Left ventricle myocardium inferior (tissue), 1 donor: ENCODE measurements at places on chromosomes 16 and 17.

GRCh38 chr17:57689254-57689653 lies 55.8 kb downstream of the CCDC182 start:
- H3K4me3 ChIP-seq, result no peak overlapping the region
- no peaks in the 10 kb centered on the region for H3K36me3 ChIP-seq
- H3K27ac ChIP-seq, result no peak overlapping the region

GRCh38 chr17:60989846-60990245 lies 312.2 kb downstream of the BCAS3 start:
- no peaks in the 10 kb centered on the region for H3K4me1 ChIP-seq
- no peak for DNase-seq
- no peak overlapping the region for H3K27ac ChIP-seq
- no peak overlapping the region for H3K4me3 ChIP-seq
- H3K27me3 ChIP-seq, result no peaks in the 10 kb centered on the region

DNA sequence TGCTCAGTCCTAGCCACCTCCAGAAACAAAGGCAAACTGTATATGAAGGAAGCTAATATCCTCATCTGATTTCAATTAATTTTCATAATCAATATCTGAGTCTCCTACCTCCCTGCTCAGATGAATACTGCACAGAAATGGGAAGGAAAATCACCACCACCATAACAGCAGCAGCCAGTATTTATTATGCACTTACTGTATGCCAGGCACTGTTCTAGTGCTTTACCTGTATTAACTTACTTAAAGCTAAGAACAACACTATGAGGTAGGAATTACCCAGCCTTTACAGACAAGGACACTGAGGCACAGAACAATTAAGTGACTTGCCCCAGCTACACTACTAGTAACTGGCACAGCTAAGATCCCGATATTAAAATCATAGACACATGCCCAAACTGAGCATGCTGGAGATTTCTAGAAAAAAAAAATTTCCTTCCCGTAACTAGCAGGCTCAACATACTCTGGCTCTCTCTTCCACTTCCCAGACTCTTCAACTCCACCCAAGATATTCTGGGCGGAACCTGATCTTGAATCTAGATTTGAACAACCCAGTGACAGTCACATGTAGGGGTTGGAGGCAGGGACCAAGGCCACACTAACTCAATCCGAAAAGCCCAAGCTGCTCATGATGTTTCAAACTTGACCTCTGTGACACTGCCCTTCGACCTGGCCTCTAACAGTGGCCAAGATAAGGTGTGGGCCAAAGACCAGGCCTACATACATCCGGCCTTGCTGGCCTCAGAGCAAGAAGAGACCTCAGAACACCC lies 3.9 kb downstream of the TRIM25 start:
- no peak for DNase-seq
- H3K36me3 ChIP-seq, result peaks cover 40% of the 10 kb centered on the region
- peak overlapping the region; percentile 95 for H3K4me3 ChIP-seq
- H3K4me1 ChIP-seq, result peaks cover 68% of the 10 kb centered on the region
- H3K27ac ChIP-seq, result peak overlapping the region; percentile 96
- no peaks in the 10 kb centered on the region for H3K27me3 ChIP-seq

GRCh38 chr16:75244844-75245758 lies 6.3 kb downstream of the BCAR1 start:
- peaks cover 100% of the 10 kb centered on the region for H3K4me1 ChIP-seq
- H3K36me3 ChIP-seq, result peaks cover 29% of the 10 kb centered on the region
- no peaks in the 10 kb centered on the region for H3K27me3 ChIP-seq
- H3K4me3 ChIP-seq, result peak overlapping the region; percentile 51

DNA sequence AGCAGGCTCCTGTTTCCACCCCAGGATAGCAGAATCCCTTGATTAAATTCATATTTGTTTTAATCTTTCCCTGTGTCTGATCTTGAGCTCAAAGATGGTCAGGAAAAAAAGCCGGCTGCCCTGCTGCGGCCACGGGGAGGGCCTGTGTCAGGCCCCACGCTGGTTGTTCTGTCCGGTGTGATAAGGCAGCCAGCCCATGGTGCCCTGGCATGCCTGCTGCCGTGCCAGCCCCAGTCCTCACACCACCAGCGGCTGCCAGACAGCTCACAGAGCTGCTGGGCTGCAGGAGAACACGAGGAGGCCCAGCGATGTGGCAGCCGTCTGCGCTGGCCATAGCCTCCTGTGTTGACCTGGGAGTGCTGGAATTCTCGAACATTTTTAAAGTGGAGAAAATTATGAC lies 34.7 kb upstream of the BRD7 start:
- H3K27me3 ChIP-seq, result peaks cover 7% of the 10 kb centered on the region
- H3K36me3 ChIP-seq, result no peaks in the 10 kb centered on the region
- DNase-seq, result peak; percentile 46
- no peak overlapping the region for H3K27ac ChIP-seq
- H3K4me1 ChIP-seq, result no peaks in the 10 kb centered on the region
- H3K4me3 ChIP-seq, result no peak overlapping the region

GRCh38 chr17:13575922-13576419 lies 25.8 kb downstream of the HS3ST3A1 start:
- no peak overlapping the region for H3K4me3 ChIP-seq
- H3K36me3 ChIP-seq, result no peaks in the 10 kb centered on the region
- no peak for DNase-seq
- no peaks in the 10 kb centered on the region for H3K4me1 ChIP-seq

DNA sequence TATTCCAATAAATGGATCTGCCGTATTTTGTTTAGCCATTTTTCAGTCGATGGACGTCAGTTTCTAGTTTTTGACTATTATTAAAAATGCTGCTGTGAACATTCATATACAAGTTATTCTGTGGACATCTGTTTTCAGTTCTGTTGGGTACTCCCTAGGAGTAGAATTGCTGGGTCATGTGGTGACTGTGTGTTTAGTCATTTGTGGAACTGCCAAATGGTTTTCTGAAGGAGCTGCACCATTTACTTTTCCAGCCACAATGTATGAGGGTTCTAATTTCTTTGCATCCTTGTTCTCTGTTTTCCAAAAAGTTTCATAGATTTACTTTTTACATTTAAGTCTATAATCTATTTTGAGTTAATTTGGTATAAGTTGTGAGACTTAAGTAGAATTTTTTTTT lies 29.5 kb downstream of the CYLD start:
- H3K4me1 ChIP-seq, result no peaks in the 10 kb centered on the region
- no peak overlapping the region for H3K27ac ChIP-seq
- no peaks in the 10 kb centered on the region for H3K27me3 ChIP-seq

DNA sequence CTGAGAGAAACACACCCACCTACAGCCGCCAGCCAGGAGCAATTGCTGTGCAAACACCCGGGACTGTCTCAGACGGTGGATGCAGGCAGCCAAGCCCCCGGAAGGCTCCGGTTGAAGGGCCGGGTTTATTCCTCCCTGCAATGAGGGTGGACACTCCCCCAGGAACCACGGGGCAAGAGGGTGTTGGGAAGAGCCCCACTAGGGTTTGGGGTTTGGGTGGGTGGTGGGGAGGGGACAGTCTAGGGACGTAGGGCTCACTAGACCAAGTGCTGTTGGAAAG lies 19.2 kb downstream of the JPH3 start:
- DNase-seq, result no peak
- no peak overlapping the region for H3K27ac ChIP-seq
- peaks cover 89% of the 10 kb centered on the region for H3K27me3 ChIP-seq
- no peaks in the 10 kb centered on the region for H3K4me1 ChIP-seq
- H3K36me3 ChIP-seq, result no peaks in the 10 kb centered on the region

DNA sequence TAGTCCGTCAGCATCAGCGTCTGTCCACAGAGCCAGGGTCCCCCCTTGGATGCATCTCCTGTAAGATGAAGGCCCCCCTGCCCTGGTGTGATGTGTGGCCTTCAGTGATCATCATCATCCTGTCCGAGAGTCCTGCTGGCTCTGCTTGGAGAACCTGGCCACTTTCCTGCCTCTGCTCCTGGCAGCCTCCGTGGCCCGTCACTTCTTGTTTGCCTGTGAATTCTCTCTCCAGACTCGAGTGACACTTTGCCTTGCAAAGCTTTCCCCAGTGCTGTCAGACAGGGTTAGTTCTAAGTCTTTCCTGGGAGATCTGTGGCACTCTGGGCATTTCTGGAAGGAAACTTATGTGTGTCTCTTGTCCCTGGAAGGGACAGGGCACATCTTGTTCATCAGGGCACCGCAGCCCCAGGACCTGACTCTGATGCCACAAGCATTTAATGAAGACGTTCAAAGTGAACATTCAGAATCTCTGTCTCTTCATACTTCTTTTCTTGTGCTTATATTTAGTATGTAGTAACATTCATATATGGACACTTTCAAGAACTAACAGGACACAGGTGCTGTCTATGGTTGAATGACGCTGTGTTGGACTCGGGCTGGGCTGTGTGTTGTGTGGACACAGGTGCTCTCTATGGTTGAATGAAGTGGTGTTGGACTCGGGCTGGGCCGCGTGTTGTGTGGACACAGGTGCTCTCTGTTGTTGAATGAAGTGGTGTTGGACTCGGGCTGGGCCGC lies 68.5 kb downstream of the RPTOR start:
- H3K36me3 ChIP-seq, result no peaks in the 10 kb centered on the region
- H3K27ac ChIP-seq, result no peak overlapping the region
- H3K27me3 ChIP-seq, result no peaks in the 10 kb centered on the region
- H3K4me3 ChIP-seq, result no peak overlapping the region
- DNase-seq, result no peak

DNA sequence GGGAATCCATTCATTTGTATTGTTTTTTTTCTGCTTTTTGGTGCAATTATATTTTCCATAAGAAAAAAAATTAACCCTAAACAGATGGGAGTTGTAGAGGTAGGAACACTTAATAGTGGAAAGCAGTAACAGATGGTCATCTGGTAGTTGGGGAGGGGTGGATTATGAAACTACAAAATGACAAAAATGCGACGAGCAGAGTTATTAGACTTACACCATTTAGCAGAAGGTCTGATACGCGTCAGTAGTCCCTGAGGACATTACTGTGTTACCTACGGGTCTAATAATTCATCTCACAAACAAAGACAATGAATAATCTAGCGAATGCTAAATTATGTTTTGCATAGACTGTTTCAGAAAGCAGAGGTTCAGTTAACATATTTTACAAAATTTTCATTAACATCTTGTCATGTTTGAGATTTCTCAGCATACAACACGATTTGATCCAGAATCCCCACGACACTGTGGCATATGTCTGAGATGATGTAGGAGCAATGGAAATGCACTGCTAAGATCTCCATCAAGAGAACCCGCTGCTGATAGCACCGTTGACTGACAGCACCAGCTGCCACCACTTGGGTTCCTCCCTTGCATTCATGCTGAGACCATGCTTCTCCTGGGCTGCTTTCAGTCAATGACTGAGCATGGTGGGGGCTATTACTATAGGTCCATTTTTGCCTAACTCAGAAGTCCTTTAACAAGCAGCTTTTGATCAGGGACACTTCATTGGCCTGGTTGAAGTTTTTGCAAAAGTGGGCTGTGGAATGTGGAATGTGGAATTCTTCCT lies 182.2 kb upstream of the CPHXL start:
- H3K4me1 ChIP-seq, result no peaks in the 10 kb centered on the region
- DNase-seq, result no peak

- H3K27ac ChIP-seq, result peak overlapping the region; percentile 90
- peak overlapping the region; percentile 78 for H3K4me3 ChIP-seq
- H3K36me3 ChIP-seq, result no peaks in the 10 kb centered on the region
Measured at GRCh38 chr17:40320756-40321523, 12.0 kb downstream of the RARA start.

DNA sequence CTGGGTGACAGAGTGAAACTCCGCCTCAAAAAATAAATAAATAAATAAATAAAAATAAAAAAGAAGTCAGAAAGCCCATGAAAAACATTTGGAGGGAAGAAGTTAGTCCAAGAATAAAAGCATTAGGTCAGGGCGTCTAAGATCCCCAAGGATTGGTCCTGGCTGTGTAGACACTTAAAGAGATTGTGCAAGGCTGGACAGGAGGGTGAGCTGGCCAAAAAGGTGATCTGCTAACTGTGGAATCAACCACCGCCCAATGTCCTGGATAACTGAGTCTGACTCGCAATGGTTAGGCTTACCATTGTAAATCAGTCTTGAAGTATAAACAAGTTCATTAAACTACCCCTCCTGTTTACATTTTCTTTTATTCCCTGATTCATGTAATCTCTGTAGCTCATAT lies 8.8 kb upstream of the ABCA8 start:
- DNase-seq, result no peak
- no peaks in the 10 kb centered on the region for H3K36me3 ChIP-seq

- H3K4me3 ChIP-seq, result peak overlapping the region; percentile 65
- no peak overlapping the region for H3K27ac ChIP-seq
- DNase-seq, result no peak
- peaks cover 38% of the 10 kb centered on the region for H3K4me1 ChIP-seq
Measured at GRCh38 chr16:88633684-88634140, 4.7 kb upstream of the IL17C start.

GRCh38 chr16:83946781-83947566 lies 6.1 kb upstream of the OSGIN1 start:
- H3K4me3 ChIP-seq, result no peak overlapping the region
- H3K36me3 ChIP-seq, result no peaks in the 10 kb centered on the region
- no peaks in the 10 kb centered on the region for H3K27me3 ChIP-seq
- DNase-seq, result no peak
- peaks cover 11% of the 10 kb centered on the region for H3K4me1 ChIP-seq

GRCh38 chr17:40922239-40922638 lies 15.2 kb downstream of the KRT23 start:
- H3K36me3 ChIP-seq, result no peaks in the 10 kb centered on the region
- peaks cover 37% of the 10 kb centered on the region for H3K27me3 ChIP-seq
- H3K4me1 ChIP-seq, result no peaks in the 10 kb centered on the region
- no peak overlapping the region for H3K27ac ChIP-seq
- no peak for DNase-seq

DNA sequence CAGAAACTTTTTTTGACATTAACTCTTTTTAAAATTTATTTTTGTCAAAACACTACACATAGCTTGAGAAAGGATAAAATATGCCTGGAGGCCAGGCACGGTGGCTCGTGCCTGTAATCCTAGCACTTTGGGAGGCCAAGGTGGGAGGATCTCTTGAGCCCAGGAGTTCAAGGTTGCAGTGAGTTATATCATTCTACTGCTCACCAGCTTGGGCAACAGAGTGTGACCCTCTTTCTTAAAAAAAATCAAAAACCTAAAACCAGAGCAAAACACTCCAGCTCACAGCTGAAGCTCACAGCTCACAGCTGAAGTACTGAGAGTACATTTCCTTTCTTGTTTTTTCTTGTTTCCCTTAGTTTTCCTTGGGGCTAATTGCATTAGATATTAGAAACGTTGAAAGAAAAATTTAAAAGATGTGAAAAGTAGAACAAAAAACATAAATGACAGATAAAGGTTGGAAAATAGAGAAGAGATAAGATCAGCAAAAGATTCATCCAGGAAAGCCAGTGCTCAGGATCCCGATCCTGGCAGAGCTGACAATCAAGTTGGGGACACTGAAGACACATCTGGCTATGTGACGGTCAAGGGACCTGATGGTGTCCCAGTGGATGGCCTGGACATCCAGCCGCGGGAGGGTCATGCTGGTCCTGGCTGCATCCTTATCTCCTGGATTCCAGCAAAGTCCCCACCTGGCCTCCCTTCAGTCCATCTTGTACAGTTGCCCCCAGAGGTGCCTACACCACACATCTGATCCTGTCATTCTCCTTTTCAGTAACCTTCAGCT lies 9.8 kb downstream of the CHST6 start:
- no peaks in the 10 kb centered on the region for H3K36me3 ChIP-seq
- H3K27ac ChIP-seq, result no peak overlapping the region
- H3K4me3 ChIP-seq, result no peak overlapping the region
- H3K27me3 ChIP-seq, result no peaks in the 10 kb centered on the region
- DNase-seq, result no peak
- no peaks in the 10 kb centered on the region for H3K4me1 ChIP-seq

GRCh38 chr16:66020642-66021041 lies 345.8 kb upstream of the CDH5 start:
- H3K27me3 ChIP-seq, result no peaks in the 10 kb centered on the region
- no peak for DNase-seq
- H3K36me3 ChIP-seq, result no peaks in the 10 kb centered on the region
- no peak overlapping the region for H3K4me3 ChIP-seq
- no peak overlapping the region for H3K27ac ChIP-seq

GRCh38 chr16:68289621-68290329 lies 21.0 kb downstream of the SLC7A6OS start:
- peaks cover 45% of the 10 kb centered on the region for H3K36me3 ChIP-seq
- H3K27ac ChIP-seq, result peak overlapping the region; percentile 87
- peak overlapping the region; percentile 8 for H3K4me3 ChIP-seq
- H3K4me1 ChIP-seq, result peaks cover 71% of the 10 kb centered on the region
